Smooth muscle cell of the umbilical artery (primary cell): ENCODE measurements at places on chromosomes 7 and 10. TPM values are rescaled to one million over a fixed set of nuclear protein-coding genes. Genes with fewer than 3 reads are reported as not detected.

The GFRA1 gene
- 0.30 and 0.46 TPM in 2 replicates for total RNA-seq

The PIP gene
- not detected in 2 replicates for total RNA-seq

The RBP3 gene
- total RNA-seq: under 0.01 TPM in 1 of 2 replicates, not detected in the other

The GHRHR gene
- total RNA-seq: not detected in 2 replicates

The THSD7A gene
- total RNA-seq: 0.14 and 0.30 TPM in 2 replicates

The ATAD1 gene
- total RNA-seq: 47.8 and 50.7 TPM in 2 replicates

The OPN1SW gene
- not detected in 2 replicates for total RNA-seq

The LIPN gene
- total RNA-seq: not detected in 2 replicates

The BTBD16 gene
- not detected in 2 replicates for total RNA-seq

The LBX1 gene
- not detected in 2 replicates for total RNA-seq

The SFTPA1 gene
- not detected in 2 replicates for total RNA-seq

The HEPACAM2 gene
- total RNA-seq: not detected in 2 replicates

The CAMK1D gene
- total RNA-seq: 1.8 and 4.4 TPM in 2 replicates

The CHCHD2 gene
- 197 and 391 TPM in 2 replicates for total RNA-seq

The ACSM6 gene
- not detected in 2 replicates for total RNA-seq

The CLDN4 gene
- total RNA-seq: 0.89 and 7.7 TPM in 2 replicates

The LHPP gene
- 12.4 and 17.5 TPM in 2 replicates for total RNA-seq

The IGF2BP3 gene
- total RNA-seq: 17.2 and 53.6 TPM in 2 replicates

The PRPF18 gene
- 43.2 and 45.7 TPM in 2 replicates for total RNA-seq

The TBATA gene
- total RNA-seq: not detected in 2 replicates

The EBF3 gene
- total RNA-seq: not detected in 2 replicates

The PRKAR1B gene
- 9.2 and 14.0 TPM in 2 replicates for total RNA-seq

The STAG3 gene
- total RNA-seq: 0.88 and 1.2 TPM in 2 replicates

The FUOM gene
- total RNA-seq: 7.5 and 12.8 TPM in 2 replicates

The SPAM1 gene
- total RNA-seq: not detected in 2 replicates

The CPXM2 gene
- 3.6 and 6.8 TPM in 2 replicates for total RNA-seq

The OR2A42 gene
- under 0.01 TPM in 1 of 2 replicates, not detected in the other for total RNA-seq

The ATRNL1 gene
- total RNA-seq: 0.97 and 2.7 TPM in 2 replicates

The SLC13A1 gene
- not detected in 2 replicates for total RNA-seq

The WDR86 gene
- 8.6 TPM in 1 of 2 replicates, not detected in the other for total RNA-seq

The UNCX gene
- total RNA-seq: not detected in 2 replicates

The TMEM184A gene
- 0.23 TPM in 1 of 2 replicates, not detected in the other for total RNA-seq

The MTG1 gene
- 22.9 and 26.1 TPM in 2 replicates for total RNA-seq

The CEP55 gene
- 2.7 and 23.3 TPM in 2 replicates for total RNA-seq

The TRUB1 gene
- 33.4 and 34.7 TPM in 2 replicates for total RNA-seq

The PRPS1L1 gene
- total RNA-seq: not detected in 2 replicates

The CDNF gene
- total RNA-seq: 0.51 and 0.59 TPM in 2 replicates

The CNPY1 gene
- total RNA-seq: not detected in 2 replicates

The AKR1E2 gene
- total RNA-seq: 11.9 and 22.6 TPM in 2 replicates

The EN2 gene
- under 0.01 TPM in 1 of 2 replicates, not detected in the other for total RNA-seq

The GPR158 gene
- under 0.01 and 0.05 TPM in 2 replicates for total RNA-seq
